Hepatocyte (in vitro differentiated cells): ENCODE measurements at places on chromosomes 1 and 21. TPM values are rescaled to one million over a fixed set of nuclear protein-coding genes. Genes with fewer than 3 reads are reported as not detected.

DNA sequence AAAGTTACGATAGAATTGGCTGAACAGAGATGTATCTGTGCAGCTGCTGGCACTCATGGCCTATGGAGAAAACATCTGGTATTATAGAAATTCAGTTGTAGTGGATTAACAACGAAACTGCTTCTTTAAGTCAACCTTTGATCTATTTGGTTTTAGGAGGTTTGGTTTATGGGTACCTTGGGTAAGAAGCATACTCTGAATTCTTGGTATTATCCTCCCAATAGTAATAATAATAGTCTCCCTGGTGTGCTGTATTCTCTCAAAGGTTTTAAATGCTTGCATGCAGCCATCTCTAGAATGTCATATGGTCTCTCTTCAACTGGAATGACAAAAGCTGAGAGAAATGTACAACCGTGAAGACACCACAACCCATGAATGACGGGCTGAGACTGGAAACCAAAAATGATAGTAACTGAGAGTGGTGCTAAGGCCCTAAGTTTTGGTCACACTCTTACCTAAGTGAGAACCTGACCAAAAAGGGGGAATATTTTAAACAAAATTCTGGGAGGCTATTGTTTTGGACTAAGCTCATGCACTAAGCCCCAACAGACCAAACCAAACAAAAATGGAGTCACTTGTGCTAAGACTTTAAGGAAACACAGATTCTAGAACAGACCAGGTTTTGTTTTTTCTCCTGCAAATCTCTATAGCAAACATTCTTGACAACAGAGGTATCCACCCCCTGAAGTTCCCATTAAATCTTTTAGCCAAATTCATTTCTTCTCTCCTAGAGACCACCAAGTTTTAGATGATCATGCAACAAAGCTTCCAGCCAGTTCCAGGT lies 17.6 kb upstream of the TMEM61 start:
- DNase-seq = no peak

- DNase-seq = no peak
Observed at GRCh38 chr21:25362375-25363267, 244.7 kb downstream of the MRPL39 start.

DNA sequence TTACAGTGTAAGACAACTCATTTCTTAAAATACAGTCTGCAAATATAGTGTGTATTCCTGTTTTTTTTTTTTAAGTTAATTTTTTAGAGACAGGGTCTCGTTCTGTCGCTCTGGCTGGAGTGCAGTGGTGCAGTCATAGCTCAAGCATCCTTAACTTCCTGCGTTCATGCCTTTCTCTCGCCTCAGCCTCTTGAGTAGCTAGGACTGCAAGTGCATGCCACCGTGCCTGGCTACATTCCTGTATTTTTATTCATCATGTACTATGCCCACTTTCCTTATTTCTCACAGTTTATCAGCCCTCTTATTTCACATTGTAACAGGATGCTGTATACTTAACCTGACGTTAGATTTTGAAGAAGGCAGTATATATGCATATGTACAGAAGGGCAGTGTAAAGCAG lies 26.7 kb downstream of the MIER1 start:
- DNase-seq = no peak

DNA sequence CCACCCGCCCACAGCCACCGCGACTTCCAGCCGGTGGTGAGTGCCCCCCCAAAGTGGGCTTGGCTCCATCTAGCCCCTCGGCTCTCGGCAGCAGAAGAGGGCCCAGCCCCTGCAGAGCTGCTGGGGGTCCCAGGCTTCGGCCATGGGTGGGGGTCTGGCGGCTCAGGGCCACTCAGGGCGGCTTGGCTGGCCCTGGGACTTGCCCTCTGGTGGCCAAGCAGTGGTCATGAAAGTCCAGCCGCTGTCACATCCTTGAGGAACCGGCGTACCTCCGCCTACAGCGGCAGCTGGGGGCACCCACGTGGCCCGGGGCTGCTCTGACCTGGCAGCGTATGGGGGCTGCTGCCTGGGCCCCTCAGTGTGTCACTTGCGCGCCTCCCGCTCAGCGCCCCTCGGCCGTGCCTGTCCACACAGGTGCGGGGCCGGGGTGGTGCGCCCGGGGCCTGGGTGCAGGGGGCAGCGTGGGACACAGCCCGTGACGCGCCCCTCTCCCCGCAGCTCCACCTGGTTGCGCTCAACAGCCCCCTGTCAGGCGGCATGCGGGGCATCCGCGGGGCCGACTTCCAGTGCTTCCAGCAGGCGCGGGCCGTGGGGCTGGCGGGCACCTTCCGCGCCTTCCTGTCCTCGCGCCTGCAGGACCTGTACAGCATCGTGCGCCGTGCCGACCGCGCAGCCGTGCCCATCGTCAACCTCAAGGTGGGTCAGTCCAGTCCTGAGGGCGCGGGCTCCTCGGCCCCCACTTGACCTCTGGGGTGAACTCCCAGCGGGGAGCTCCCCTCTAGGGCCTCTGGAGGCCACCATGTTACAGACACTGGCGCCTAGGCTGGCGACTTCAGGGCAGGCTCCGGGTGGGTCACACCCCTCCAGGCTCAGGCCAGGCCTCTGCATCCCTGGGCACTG lies 32.4 kb downstream of the SLC19A1 start:
- no peak for DNase-seq

DNA sequence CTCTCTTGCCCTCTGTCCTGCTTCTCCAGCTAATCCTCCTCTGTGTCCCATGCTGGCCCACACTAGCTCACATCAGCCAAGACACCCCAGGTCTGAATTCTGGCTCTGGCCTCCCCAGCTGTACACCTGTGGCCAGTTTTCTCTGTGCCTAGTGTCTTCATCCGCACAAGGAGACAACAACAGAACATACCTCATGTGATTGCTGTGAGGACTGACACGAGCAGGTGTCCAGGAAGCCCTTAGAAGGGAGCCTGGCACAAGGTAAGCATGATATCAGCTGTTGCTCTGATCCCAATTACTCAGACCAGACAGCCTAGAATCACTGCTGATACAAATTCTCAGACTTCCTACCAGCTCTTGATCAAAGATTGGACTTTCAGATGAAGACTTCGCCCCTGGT lies 71.2 kb upstream of the GJB5 start:
- no peak for DNase-seq

DNA sequence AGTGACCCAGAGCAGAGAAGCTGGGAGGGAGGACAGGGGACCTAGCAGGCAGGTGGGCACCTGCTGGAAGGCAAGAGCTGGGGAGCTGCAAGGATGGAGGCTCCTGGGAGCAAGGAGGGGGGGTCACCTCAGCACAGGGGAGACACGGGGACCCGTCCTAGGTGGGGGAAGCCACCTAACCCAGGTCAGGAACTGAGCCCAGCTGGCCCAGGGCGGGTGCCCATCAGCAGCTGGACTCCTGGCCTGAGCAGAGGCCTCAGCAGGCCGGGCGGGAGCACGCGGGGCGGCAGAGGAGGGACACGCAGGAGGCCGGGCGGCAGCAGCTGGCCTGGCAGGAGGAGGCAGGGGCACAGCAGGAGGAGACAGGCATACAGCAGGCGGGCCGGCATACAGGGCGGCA lies 949 bp downstream of the KRTAP10-1 start:
- no peak for DNase-seq

- DNase-seq = no peak
Observed at GRCh38 chr1:51973587-51974474, 16.7 kb downstream of the RAB3B start.

- no peak for DNase-seq
Observed at GRCh38 chr1:100266741-100267140, 725 bp downstream of the RTCA start.

CLCNKA gene
- 1.0 and 1.3 TPM in 2 replicates for total RNA-seq
